ENCODE measurements at places on chromosomes 16 and 17. TPM values are rescaled to one million over a fixed set of nuclear protein-coding genes. Genes with fewer than 3 reads are reported as not detected.

- DNase-seq, result no peak
These were observed 58.5 kb downstream of the HS3ST3B1 start for GRCh38 chr17:14359163-14360020.

DNA sequence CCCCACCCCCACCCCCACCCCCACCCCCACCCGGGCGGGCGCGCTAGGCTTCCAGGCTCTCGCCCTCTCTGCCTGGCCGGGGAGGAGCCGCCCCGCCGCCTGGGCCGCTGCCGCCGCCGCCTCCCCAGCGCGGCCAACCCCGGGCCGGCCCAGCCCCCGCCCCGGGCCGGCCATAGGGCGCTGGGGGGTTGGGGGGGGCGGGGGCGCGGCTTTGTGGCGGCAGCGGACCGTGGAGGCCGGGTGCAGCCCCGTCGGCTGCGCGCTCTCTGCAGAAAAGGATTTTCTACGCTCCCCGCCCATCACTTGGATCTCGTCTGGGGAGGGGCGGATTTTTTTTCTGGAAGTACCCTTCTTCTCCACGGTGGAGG lies 230.9 kb downstream of the MRTFB start:
- peak; percentile 56 for DNase-seq

DNA sequence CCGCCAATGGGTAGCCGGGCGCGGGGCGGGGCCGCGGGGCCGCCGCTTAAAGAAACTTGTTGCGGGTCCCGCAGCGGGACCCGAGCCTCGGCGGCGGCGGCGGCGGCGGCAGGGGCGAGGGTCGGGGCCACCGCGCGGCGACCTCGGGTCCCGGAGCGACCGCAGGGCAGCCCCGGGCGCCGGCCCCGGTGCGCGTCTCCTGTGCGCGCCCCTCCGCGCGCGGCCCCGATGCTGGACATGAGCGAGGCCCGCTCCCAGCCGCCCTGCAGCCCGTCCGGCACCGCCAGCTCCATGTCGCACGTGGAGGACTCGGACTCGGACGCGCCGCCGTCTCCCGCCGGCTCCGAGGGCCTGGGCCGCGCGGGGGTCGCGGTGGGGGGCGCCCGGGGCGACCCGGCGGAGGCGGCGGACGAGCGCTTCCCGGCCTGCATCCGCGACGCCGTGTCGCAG lies at the start of gene SOX8:
Gene SOX8, plus strand, starts transcription at position 76 of the 450 bp plus-strand sequence. Its CDS starts 153 bp downstream, at position 229.
- DNase-seq, result no peak

DNA sequence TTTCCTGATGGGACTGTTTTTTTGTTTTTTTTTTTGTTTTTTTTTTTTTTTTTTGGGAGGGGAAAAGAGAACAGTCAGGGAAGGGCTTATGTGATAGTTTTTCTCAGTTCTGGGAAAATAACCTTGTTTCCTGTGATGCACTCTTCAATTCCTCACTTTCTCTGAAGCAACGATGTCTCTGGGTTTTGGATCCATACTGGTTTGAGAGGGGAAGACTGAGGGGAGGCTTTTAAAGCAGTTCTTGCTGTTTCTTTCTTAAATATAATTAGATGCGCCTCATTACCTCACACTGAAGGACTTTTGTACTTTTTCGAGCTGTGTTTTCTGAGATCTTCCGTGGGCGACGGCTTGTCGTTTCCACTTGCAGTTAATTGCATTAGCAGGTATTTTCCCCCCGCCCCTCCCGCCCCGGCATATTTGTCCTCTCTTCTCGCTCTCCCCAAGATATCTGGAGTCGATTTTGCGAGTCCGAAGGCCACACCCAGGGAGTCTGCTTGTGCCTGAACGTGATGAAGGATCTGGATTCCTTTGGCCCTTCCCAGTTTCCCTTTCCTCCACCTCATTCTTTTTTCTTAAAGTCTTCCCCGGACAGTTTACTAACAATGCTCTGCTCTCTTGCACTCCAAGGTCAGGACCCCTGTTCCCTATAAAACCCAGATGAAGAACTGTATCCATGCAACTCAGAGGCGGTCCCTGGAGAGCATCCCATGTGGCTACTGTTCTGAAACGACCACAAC lies 125.2 kb upstream of the ZFHX3 start:
- no peak for DNase-seq

DNA sequence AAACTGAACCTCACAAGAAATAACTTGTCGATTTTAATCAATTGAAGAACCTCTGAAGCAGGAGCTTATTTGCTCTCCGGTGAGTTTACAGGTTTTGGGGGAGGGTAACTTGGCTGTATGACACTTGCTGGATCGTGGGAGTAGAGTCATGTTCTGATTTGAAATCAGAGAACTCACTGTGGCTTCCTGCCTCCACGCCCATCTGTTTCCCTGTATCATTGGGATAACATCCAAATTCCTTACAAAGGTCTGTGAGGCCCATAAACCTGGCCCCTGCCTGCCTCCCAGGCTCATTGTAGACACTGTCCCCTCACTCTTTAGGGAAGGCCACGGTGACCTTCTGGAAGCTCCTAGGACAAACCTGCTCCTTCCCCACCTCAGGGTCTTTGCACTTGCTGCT lies 48.3 kb downstream of the C17orf67 start:
- DNase-seq, result no peak

The NRN1L gene
- 2.6 TPM for polyA plus RNA-seq

- no peak for DNase-seq
These were observed 21.5 kb upstream of the SPN start for GRCh38 chr16:29641561-29641960.

DNA sequence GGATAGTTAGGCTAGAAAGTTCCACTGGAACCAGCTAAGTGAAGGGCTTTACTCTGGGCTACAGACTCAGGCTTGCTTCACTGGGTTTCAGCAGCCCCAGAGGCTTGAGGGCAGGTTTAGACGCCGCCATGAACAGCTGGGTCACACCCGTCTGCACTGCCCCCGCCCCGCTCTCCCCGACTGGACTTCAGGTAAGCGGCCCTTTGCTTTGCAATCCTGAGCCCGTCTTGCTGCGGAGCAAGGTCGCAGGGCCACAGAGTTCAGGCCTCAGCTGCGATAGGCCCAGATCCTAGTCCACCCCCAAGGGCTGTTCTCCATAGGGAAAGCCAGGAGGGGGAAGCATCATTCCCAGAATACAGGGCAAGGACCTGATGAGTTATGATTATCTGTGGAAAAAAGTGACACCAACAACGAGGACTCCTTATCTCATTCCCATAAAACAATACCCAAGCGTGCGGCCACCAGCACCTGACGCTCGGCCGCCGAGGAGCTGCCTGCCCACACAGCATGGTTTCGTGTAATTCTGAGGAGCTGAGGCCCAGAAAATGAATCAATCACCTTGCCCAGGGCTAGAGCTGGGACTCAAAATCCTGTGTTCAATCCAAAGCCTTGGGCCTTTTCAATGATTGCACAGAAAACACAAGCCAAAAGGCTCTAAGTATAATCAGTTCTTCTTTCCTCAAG lies 20.4 kb downstream of the MEAK7 start:
- DNase-seq, result no peak

Data from brain (organoid and tissue), 16 donors.